ENCODE measurements at places on chromosomes 6 and 20. TPM values are rescaled to one million over a fixed set of nuclear protein-coding genes. Genes with fewer than 3 reads are reported as not detected.
A peak's percentile ranks its signal among the peaks of the same experiment; 100 is the strongest.

DNA sequence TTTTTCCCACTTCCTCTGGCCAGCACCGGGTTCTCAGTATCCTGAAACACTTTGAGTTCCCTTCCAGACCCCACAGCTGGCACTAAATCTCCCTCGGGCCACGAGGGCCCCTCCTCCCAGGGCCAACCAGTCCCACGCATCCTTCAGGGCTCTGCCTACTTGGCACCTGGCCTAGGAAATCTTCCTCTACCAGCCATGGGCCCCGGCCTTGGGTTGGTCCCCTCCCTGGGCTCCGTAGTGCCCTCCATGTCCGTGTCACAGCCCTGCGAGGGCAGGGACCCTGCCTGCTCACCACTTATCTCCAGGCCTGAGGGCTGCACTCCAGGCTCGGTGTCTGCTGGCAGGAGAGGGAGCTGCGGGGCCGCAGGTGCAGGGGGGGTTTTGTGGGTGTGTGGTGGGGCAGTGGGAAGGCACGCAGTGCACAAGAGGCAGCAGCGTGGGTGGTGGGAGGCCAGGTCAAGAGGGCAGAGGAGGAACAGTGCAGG lies 48.8 kb upstream of the CDH22 start:
- H3K4me3 ChIP-seq, result no peak overlapping the region
- peaks cover 36% of the 10 kb centered on the region for H3K4me1 ChIP-seq
- H3K36me3 ChIP-seq, result no peaks in the 10 kb centered on the region
- no peaks in the 10 kb centered on the region for H3K27me3 ChIP-seq
- DNase-seq, result no peak

GRCh38 chr20:56393653-56394052 lies 1.2 kb downstream of the CSTF1 start:
- H3K27ac ChIP-seq, result no peak overlapping the region
- peak overlapping the region; percentile 82 for H3K4me3 ChIP-seq
- no peak for DNase-seq
- peaks cover 30% of the 10 kb centered on the region for H3K36me3 ChIP-seq
- peaks cover 21% of the 10 kb centered on the region for H3K4me1 ChIP-seq

DNA sequence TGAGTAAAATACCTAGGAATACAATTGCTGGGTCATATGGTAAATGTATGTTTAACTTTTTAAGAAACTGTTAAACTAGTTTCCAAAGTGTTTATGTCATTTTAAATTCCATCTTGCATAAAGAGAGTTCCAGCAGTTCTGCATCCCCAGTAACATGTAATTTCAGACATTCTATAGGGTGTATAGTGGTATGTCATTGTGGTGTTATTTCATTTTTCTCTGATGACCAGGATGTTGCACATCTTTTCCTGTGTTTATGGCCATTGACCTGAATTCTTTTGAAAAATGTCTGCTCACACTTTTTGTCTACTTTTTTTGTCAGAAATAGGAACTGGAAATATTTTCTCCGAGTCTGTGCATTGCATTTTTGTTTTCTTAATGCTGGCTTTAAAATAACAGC lies 128.9 kb downstream of the TMEM200A start:
- H3K27ac ChIP-seq, result no peak overlapping the region
- H3K27me3 ChIP-seq, result no peaks in the 10 kb centered on the region
- H3K36me3 ChIP-seq, result no peaks in the 10 kb centered on the region
- no peak for DNase-seq
- H3K4me3 ChIP-seq, result no peak overlapping the region

DNA sequence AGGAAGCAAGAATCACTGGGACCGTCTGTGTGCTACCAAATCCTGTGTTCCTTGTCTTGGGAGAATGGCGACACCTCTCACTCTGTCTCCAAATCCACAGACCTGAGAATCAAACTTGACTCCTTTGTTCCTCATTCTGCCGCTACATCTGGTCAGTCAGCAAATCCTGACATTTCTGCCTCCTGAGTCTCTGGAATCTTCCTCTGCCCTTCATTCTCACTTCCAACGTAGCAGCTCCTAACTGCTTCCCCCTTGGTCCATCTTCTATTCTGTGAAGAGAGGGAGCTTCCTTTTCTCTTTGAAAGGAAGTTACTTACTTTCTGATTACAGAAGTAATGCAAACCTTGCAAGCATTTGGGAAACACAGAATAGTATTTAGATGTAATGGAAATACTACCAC lies 37.7 kb downstream of the SYTL3 start:
- no peak for DNase-seq
- no peaks in the 10 kb centered on the region for H3K36me3 ChIP-seq
- peaks cover 22% of the 10 kb centered on the region for H3K4me1 ChIP-seq
- no peak overlapping the region for H3K27ac ChIP-seq
- no peaks in the 10 kb centered on the region for H3K27me3 ChIP-seq
- no peak overlapping the region for H3K4me3 ChIP-seq

DNA sequence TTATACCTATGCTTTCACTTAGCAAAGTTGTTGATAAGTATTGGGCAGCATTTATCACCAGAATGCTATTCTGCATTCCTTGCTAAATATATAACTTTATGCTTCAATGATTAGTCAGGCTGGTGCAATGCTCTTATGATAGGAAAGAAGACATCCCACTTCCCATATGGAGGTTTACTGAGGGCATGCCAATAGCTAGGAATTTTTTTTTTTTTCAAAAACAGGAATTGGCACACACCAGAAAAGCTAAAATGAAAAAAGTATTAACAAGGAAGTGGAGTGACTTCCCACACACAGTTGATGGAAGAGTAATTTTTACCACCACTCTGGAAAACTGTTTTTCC lies 90.8 kb downstream of the FRK start:
- H3K36me3 ChIP-seq, result no peaks in the 10 kb centered on the region
- H3K27me3 ChIP-seq, result no peaks in the 10 kb centered on the region
- no peak overlapping the region for H3K27ac ChIP-seq
- no peaks in the 10 kb centered on the region for H3K4me1 ChIP-seq
- no peak for DNase-seq

- H3K27me3 ChIP-seq, result peaks cover 32% of the 10 kb centered on the region
- no peak overlapping the region for H3K27ac ChIP-seq
- no peak for DNase-seq
- H3K4me3 ChIP-seq, result no peak overlapping the region
- no peaks in the 10 kb centered on the region for H3K36me3 ChIP-seq
Measured at GRCh38 chr20:62446481-62446880, 19.1 kb upstream of the RBBP8NL start.

- no peaks in the 10 kb centered on the region for H3K27me3 ChIP-seq
- peak overlapping the region; percentile 33 for H3K27ac ChIP-seq
- peaks cover 16% of the 10 kb centered on the region for H3K4me1 ChIP-seq
- peak; percentile 66 for DNase-seq
Measured at GRCh38 chr6:118580585-118581419, 32.7 kb downstream of the PLN start.

GRCh38 chr6:45148711-45149341 lies 179.3 kb upstream of the RUNX2 start:
- no peaks in the 10 kb centered on the region for H3K36me3 ChIP-seq
- H3K4me3 ChIP-seq, result no peak overlapping the region
- no peaks in the 10 kb centered on the region for H3K27me3 ChIP-seq
- DNase-seq, result no peak

DNA sequence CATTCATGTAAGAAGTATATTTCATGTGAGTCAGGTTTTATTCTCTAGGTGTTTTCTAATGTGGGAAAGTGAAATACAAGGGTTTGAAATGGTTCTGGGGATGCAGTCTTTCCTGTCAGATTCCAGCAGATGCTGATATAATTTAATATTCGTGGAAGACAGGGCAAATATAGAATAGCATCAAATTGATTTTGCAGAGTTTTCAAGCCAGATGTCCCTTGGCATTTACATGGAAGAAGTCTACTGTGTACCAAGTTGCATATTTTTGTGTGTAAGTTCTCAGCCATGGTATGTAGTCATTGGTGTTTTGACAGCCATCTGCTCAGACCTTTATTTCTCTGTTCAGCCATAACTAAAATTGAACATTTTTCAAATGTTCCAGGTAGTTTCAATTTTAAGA lies 143.7 kb downstream of the LAMA2 start:
- H3K4me1 ChIP-seq, result no peaks in the 10 kb centered on the region
- no peak for DNase-seq
- no peaks in the 10 kb centered on the region for H3K27me3 ChIP-seq
- H3K4me3 ChIP-seq, result no peak overlapping the region
- H3K27ac ChIP-seq, result no peak overlapping the region

DNA sequence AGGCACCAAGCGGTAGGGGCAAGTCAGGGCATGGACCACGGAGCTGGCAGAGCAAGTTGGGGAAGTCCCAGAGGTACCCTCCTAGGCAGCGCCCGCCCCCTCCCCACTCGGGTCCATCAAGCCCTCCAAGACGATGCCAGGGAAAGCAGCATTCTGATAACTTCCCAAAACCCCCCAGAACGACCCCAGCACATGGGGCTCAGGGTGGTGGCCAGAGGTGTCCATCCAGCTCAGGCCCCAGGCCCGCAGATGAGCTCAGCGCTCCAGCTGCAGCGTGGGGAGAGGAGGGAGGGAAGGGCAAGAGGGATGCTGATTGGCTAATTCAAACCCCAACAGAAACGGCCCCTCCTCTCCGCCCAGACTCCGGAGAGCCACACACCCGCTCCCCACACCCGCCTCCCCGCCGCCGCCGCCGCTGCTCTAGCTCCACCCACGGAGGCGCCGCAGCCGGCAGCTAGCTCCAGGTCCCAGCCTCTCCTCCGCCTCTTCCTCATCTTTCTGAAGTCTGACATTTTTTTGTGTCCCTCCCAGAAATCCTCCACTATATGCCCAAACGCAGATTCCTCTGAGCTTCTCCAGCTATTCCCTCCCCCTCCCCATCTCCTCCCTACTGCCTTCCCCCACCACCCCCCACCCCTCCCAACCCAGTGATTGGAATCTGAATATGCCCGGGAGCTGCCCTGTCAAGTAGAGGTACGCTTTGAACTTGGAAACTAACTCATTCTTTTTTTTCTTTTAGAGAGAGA lies 40.3 kb upstream of the TLDC2 start:
- peak; percentile 98 for DNase-seq
- no peaks in the 10 kb centered on the region for H3K27me3 ChIP-seq
- H3K4me1 ChIP-seq, result peaks cover 62% of the 10 kb centered on the region
- peak overlapping the region; percentile 12 for H3K4me3 ChIP-seq
- no peaks in the 10 kb centered on the region for H3K36me3 ChIP-seq
- peak overlapping the region; percentile 86 for H3K27ac ChIP-seq

DNA sequence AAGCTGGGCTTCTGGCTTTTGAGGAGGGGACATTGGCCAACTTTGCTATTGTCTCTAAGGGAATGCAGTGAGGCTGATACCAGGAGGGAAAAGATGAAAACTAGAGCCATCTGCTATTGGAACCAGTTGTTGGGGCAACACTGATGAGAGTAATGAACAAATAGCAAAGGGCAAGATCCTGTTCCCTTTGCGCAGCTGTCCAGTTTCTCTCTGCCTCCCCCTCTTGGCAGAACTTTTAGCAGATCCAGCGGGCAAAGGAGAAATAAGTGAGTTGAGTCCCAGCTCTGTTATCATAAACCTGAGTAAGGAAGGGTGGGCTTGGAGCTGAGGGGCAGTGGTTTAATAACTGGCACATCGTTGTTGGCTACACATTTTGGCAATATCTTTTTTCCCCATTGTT lies 126.8 kb downstream of the AKAP7 start:
- H3K4me3 ChIP-seq, result no peak overlapping the region
- no peaks in the 10 kb centered on the region for H3K36me3 ChIP-seq
- H3K4me1 ChIP-seq, result no peaks in the 10 kb centered on the region
- DNase-seq, result no peak

GRCh38 chr6:111307275-111307858 lies 175.7 kb downstream of the REV3L start:
- no peak for DNase-seq
- H3K4me3 ChIP-seq, result no peak overlapping the region
- H3K4me1 ChIP-seq, result peaks cover 6% of the 10 kb centered on the region
- no peaks in the 10 kb centered on the region for H3K27me3 ChIP-seq
- no peak overlapping the region for H3K27ac ChIP-seq
- peaks cover 79% of the 10 kb centered on the region for H3K36me3 ChIP-seq

- no peaks in the 10 kb centered on the region for H3K36me3 ChIP-seq
- no peak overlapping the region for H3K27ac ChIP-seq
- H3K27me3 ChIP-seq, result no peaks in the 10 kb centered on the region
- no peak overlapping the region for H3K4me3 ChIP-seq
- DNase-seq, result peak; percentile 24
Measured at GRCh38 chr20:44056010-44056698, 130.8 kb downstream of the JPH2 start.

- no peak overlapping the region for H3K27ac ChIP-seq
- H3K4me1 ChIP-seq, result no peaks in the 10 kb centered on the region
- no peaks in the 10 kb centered on the region for H3K27me3 ChIP-seq
- H3K4me3 ChIP-seq, result no peak overlapping the region
- H3K36me3 ChIP-seq, result no peaks in the 10 kb centered on the region
- DNase-seq, result no peak
Measured at GRCh38 chr20:6838181-6838826, 70.8 kb downstream of the BMP2 start.

- no peaks in the 10 kb centered on the region for H3K27me3 ChIP-seq
- DNase-seq, result no peak
- no peak overlapping the region for H3K4me3 ChIP-seq
- H3K4me1 ChIP-seq, result no peaks in the 10 kb centered on the region
Measured at GRCh38 chr6:151633526-151634335, 139.9 kb downstream of the CCDC170 start.

GRCh38 chr6:167157414-167157813 lies 366 bp downstream of the GPR31 start:
- no peaks in the 10 kb centered on the region for H3K27me3 ChIP-seq
- H3K36me3 ChIP-seq, result no peaks in the 10 kb centered on the region
- H3K4me3 ChIP-seq, result no peak overlapping the region
- H3K27ac ChIP-seq, result no peak overlapping the region

DNA sequence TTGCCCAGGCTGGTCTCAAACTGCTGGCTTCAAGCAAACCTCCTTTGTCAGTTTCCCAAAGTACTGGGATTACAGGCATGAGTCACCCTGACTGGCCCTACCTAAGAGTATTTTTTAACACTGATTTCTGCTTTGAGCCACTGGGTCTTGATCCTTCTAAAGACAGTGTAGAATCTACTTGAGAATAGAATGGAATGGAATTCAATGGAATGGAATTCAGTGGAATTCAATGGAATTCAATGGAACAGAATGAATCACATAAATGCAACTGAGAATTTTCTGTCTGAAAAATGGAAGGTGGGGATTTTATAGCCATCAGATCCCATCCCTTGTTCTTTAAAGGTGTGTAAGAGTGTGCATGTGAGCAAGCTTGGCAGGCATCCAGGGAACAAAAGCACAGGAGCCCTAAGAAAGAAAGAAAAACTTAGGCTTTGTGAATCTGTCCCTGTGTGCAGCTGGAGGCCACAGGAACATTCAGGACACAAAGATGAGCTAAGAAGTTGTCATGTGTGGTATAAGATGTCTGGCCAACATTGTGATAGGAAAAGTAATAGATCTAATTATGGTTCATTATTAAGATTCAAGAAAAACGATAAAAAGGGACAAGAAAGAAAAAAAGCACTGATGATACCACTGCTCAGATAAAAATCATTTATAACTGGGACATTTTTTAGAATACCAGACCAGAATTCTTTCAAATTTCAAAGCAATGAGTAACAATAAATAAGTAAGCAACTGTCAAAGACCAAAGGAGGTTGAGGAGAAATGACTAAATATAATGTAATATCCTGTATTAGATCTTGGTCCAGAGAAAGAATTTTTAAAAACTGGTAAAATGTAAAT lies 681.0 kb upstream of the GJE1 start:
- no peaks in the 10 kb centered on the region for H3K4me1 ChIP-seq
- H3K4me3 ChIP-seq, result no peak overlapping the region
- no peaks in the 10 kb centered on the region for H3K36me3 ChIP-seq
- H3K27me3 ChIP-seq, result no peaks in the 10 kb centered on the region
- DNase-seq, result no peak

The THBD gene
- 15.0 TPM for total RNA-seq

The PROCR gene
- 53.5 TPM for total RNA-seq

The SERINC3 gene
- total RNA-seq, result 112 TPM

The STX11 gene
- total RNA-seq, result 4.3 TPM

The RIPPLY2 gene
- not detected for total RNA-seq

The TRIM31 gene
- total RNA-seq, result not detected
